ENCODE measurements at places on chromosomes 13 and 19.

DNA sequence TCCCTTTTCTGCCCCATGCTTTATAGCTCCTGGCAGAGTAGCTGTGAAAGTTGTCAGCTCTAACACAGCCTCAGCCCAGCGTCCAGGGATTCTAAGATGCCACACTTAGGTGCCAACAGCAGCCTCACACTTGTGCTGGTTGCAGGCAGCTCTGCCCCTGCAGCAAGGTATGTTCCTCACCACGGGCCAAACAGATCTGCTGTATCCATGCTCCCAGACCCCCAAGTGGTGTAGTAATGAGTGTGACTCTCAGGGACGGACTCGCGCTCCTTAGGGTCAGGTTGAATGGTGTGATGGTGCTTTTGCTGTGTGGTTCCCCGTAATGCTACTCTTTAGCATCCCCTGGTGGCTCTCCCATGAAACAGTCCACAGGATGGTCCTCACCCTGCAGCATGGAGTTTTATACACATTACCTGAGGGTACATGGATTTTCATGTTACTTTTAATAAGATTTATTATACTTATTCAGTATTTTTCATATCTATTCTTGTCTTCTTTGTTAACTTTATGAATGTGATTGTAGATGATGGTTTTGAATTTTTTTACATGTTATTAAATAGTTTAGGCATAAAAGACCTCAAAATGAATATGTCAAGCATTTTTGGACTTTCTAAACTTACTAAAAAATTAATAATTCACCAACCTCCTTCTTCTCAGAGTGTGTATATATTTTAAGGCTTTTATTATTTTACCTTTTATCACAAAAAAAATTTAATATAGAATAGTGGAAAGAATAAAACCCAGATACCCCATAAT lies 232.5 kb downstream of the SLC7A1 start:
- DNase-seq: peak; percentile 43

GRCh38 chr13:50898338-50898737 lies 11.3 kb upstream of the RNASEH2B start:
- DNase-seq: no peak

DNA sequence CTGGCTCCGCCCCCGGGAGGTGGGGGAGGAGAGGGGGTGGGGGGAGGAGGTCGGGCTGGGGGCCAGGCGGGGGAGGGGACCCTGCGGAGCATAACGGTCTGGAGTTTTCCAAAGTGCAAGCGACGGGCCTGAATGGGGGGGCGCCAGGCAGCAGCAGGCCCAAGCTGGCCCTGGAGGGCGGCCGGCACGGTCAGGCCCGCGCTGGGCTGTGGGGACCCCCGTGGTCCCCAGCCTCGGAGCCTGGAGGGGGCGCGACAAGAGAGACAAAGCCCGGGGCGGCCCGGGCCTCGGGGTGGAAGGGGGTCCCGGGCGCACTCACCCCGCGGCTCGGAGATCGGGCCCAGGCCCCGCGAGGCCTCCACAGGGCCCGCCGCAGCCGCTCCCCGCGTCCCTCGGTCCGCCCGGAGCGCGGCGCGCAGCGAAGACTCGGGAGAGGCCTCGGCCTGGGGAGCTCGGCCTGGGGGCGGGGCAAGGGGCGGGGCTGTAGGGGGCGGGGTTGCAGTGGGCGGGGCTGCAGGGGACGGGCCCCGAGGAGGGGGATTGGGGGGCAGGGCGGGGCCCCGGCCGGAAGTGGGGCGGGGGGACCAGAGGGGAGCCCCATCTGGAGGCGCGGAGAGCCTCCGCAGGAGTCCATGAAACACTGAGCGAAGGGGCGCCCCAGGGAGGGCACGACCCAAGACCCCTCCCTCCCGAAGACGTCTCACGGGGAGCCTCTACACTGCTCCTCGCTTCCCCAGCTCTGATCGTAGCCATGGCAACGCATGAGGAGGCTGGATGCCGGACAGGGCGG lies 47.6 kb downstream of the PTPRS start:
- peak; percentile 76 for DNase-seq

DNA sequence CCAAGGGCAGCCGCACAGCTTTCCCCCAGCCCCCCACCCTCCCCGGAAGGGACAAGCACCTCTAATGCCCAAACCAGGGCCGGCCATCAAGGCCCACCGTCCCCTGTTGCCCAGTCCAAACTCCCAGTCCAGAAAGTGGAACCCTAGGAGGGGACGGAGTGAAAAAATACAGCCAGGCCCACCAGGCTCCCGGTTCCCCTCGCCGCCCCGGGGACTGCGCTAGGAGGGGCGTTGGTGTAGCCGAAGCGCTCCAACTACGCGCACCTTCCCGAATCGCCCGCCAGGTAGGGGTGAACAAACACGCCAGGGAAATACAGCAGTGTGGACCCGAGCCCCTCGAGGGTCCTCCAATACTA lies 1.3 kb downstream of the KLF16 start:
- DNase-seq: no peak

- DNase-seq: no peak
Observed at GRCh38 chr13:71789037-71789436, 78.0 kb downstream of the DACH1 start.

- DNase-seq: peak; percentile 11
Observed at GRCh38 chr19:13430790-13431582, 75.3 kb downstream of the CACNA1A start.

DNA sequence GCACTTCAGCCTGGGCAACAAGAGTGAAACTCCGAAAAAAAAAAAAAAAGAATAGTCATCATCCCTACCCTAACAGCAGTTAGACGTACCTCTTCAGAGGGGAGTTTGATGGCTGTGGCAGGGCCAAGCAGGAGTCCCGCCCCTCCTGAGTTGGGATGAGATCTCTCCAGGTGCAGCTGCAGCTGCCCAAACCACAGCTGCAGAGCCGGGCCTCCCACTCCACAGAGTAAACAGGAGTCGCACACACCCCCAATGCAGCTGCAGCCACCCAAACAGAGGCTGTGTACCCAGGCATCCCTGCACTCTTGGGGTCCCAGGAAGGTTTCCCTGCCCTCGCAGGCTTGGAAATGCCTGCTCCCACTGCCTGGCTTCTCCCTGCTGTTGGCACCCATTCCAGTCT lies 17.4 kb upstream of the MLLT1 start:
- no peak for DNase-seq

DNA sequence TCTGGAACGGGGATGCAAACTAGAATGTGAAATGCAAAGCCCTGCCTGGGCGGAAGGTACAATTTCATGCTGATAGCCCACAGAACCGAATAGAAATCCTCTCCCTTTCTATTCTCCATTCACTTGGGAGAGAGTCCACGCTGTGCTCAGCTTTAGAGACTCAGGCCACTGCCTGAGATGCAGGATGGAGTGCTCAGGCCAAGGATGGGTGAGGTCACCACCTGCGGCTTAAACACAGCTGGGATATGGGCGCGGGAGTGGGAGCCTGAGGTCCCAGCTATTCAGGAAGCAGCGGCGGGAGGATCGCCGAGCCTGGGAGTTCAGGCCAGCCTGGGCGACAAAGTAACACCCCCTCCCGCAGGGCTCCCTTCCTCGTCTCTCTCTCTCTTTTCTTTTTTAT lies 446 bp upstream of the ZNF83 start:
- no peak for DNase-seq

GRCh38 chr19:10283301-10284064 lies 3.3 kb upstream of the ICAM4 start:
- DNase-seq: no peak

DNA sequence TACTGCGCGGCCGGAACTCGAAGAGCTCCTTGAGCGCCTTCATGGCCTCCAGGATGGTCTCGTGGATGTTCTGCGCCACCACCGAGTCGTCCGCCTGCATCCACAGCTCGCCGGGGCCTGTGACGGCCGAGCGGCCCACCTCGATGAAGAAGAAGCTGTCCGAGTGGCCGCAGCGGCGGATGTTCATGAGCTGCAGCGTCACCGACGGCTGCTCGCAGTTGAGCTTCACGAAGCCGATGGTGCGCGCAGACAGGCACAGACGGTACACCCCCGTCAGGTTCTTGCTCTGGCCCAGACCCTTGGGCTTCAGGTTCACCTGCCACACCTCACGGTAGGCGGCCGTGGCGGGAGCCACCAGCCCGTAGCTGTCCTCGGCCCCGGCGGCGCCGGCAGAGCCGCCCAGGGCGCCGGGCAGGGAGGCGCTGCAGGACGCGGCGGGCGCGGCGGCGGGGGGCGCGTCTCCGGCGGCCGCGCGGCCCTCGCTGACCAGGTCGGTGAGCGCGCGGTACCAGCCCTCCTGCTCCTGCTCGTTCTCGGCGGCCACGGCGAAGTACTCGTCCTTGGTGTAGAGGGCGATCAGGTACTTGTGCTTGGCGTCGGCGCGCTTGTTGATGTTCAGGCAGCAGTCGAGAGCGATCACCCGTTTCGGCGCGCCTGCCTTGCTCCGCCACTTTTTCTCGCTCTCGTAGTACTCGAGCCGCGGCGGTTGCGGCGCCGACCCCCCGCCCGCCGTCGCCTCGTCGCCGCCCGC lies 1.1 kb downstream of the IRS2 start:
- DNase-seq: peak; percentile 55

DNA sequence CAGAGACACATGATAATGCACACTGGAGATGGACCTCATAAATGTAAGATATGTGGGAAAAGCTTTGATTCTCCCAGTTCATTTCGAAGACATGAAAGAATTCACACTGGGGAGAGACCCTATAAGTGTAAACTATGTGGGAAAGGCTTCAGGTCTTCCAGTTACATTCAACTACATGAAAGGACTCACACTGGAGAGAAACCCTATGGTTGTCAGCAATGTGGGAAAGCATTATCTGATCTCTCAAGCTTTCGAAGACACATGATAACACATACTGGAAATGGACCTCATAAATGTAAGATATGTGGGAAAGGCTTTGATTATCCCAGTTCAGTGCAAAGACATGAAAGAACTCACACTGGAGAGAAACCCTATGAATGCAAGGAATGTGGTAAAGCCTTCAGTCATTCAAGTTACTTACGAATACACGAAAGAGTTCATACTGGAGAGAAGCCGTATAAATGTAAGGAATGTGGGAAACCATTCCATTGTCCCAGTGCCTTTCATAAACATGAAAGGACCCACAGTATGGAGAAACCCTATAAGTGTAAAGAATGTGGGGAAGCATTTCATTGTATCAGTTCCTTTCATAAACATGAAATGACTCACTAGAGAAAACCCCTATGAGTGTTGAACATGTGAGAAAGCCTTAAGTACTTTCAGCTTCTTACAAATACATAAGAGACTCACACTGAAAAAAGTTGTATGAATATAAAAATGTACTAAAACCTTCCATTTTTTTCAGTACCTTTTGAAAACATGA lies 14.7 kb downstream of the ZNF441 start:
- DNase-seq: no peak

GRCh38 chr19:41426952-41427646 lies at the start of gene B3GNT8:
TSS of gene B3GNT8 (minus strand) at chr19:41427374. CDS start at chr19:41426778, 596 bp downstream.
- DNase-seq: peak; percentile 52

DNA sequence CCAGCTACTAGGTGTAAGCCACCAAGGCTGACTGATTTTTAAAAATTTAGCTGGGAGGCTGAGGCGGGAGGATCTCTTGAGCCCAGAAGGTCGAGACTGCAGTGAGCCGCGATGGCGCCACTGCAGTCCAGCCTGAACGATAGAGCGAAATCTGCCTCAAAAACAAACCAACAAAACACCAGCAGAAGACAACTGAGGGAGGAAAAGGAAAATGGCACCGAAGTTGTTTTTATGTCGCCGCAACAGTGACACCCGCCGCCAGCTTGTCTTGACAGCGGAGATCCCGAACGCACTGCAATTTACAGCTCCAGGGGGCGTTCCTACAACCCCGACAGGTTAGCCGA lies 298 bp upstream of the FAM98C start:
- DNase-seq: no peak

- no peak for DNase-seq
Observed at GRCh38 chr19:40101813-40102212, 11.1 kb upstream of the ZNF780A start.

DNA sequence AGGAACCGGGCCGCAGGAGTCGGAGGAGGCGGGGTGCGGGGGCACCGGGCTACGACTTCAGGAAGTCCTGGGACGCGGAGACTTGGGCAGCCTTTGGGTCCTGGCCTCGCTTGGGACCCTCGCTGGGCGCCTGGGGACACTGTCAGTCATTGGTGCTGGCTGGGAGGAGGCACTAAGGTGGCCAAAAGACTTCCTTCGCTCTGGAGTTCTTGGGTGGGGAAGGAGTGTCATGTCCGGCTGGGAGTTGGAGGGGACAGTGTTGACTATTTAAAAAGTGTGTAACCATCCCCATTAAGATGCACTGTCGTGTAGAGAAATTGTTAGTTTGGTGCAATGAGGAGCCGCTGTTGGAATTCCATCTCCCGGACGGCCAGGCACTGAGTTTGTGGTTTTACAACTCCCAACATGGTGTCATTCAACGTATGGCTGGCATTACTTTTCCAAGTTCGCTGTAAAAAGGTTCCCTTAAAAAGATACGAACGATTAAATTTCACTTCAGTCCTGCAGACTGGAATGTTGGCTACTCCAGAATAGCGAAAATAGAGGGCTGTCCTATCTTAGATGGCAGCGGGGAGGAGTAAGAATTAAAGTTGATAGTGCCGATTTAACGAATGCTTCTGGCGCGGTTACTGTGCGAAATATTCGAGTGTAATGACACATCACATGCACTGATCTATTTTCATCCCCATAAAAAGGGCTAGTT lies 776 bp downstream of the DNAJC3 start:
- no peak for DNase-seq

GRCh38 chr19:50430888-50431342 lies 1.8 kb upstream of the MYBPC2 start:
- no peak for DNase-seq

DNA sequence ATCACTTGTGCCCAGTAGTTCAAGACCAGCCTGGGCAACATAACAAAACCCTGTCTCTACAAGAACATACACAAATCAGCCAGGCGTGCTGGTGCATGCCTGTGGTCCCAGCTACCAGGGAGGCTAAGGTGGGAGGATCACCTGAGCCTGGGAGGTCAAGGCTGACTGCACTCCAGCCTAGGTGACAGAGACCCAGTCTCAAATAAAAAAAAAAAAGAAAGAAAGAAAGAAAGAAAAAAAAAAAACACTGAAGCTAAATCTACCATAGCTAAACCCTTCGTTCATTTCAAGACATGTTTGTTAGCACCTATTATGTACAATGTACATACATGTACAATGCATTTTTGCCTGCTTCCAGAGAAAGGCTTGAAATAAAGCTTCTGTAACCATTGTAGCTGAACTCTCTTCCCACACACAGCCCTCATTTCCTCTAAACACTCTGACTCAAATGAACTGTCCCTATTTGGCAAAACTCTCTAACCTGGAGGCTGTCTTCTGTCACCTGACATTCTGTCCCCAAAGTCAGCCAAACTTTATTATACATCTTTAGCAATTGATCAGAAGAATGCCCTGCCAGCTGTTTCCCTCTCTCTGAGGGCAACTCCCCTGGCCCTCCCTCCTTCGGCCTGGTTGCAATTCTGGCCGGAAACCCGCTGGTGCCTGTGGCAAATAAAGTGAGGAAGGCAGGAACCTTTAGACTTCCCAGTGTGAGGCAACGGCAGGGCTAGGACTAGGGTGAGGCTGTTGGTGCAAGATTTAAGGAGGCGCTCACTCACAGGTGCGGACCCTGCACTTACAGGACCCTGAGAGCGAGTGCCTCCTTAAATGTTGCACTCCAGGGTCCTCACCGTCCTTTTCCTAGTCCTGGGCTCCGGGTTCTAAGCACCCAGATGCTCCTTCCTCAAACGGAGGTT lies 1.8 kb downstream of the ETHE1 start:
- no peak for DNase-seq

All from nucleus accumbens (tissue), 56 donors.